ENCODE measurements at places on chromosomes 3 and 15. TPM values are rescaled to one million over a fixed set of nuclear protein-coding genes. Genes with fewer than 3 reads are reported as not detected.

GRCh38 chr3:42762046-42762724 is 10.9 kb downstream of the CCDC13 start:
- DNase-seq, result peak; percentile 29

GRCh38 chr3:195849322-195850074 is 37.8 kb upstream of the MUC4 start:
- DNase-seq, result no peak

GRCh38 chr15:90036806-90037510 is 35.8 kb downstream of the ZNF710 start:
- no peak for DNase-seq

WDR93 gene
- total RNA-seq, result not detected

SCAANT1 gene
- not detected for total RNA-seq

CTXN2 gene
- total RNA-seq, result not detected

SLC22A14 gene
- not detected for total RNA-seq

- peak; percentile 93 for DNase-seq
Measured at GRCh38 chr3:188362405-188362831, 208.5 kb downstream of the LPP start.

DNA sequence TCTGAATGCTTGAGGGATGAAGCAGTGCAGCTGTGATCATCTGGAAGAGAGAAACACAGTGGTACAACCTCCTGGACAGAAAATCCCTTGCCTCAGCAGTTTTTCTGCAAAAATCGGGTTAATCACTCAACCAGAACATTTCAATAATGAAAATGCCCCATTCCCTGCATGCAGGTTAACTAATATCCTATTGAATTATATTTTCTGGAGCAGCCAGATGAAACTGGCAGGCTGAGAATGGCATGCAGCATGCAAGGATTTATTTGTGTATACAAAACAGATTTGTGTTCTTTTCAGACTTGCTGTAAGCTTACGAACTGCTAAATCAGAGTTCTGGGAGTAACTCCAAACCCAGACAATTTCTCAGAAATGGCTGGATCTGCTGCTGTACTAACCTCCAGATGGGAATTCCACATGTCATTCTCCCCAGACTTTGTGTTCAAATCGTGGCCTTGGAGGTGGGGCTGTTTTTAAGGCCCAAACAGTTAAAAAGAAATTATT is 39.1 kb downstream of the SLC9A9 start:
- DNase-seq, result peak; percentile 19

- DNase-seq, result no peak
Measured at GRCh38 chr3:45590822-45591546, 3.6 kb upstream of the LIMD1 start.

NR2F2 gene
- 5.9 TPM for total RNA-seq

GRCh38 chr15:81835731-81836130 is 210.1 kb downstream of the MEX3B start:
- DNase-seq, result no peak

RAB6B gene
- total RNA-seq, result 0.38 TPM

DNA sequence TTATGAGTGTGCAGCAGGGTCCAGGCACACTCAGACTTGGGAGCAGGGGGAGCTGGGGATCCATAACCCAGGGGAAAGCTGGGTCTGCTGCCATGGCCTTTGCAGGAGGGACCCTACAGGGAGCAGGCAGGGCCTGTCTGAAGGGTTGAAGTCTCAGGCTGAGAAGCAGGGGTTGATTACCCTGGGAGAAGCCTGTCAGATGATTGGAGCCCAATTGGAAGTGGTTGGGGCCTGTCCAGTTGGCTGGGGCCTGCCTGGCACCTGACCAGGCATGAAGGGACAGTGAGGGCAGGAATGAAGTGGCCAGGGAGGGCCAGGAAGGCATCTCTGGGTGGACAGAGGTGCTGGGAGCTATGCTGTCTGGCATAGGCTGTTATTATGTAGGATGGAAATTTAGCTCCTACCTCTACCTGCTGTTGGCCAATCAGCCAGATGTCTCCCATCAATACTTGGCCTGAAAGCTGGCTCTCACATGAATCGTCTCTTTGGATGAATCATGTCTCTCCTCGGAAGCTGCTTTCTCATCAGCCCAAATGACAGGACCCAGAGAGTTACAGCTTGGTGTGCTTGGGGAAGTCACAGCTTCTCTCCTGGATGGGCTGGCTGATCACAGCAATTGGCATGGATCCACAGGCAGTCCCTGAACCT is 27.4 kb upstream of the SLCO2A1 start:
- peak; percentile 75 for DNase-seq

DNA sequence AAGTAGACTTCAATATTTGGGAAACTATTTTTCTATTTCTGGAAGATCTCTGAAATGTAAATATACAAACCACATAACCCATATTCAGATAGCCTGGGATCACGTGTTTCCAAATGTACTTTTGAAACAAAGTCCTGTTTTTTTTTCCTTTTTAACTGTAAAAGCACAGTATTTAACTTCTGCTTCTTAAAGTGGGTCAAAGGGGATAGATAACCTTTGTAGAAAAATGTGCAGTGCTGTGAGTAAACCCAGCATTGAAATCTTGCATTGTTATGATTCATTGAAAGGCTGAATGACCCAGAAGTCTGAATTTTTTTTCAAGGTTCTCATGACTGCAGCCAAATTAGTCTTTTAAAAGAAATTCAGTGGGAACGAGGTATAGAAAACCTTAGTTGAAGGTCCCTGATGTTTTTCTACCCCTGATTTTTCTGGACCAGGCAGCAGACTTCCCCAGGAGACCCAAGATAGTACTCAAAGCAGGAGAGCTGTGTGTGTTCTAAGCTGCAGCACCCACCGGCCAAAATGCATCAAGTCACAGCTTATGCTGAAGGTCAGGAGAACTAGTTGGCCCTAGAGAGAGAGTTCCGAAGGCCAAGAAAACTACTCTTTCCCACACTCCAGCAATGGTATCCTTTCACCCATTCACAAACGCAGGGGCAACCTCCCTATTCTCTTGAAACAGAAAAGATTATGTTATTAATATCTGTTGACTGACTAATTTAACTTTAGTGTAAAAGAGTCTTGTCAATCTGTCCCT is 43.6 kb upstream of the APH1B start:
- DNase-seq, result peak; percentile 85

DNA sequence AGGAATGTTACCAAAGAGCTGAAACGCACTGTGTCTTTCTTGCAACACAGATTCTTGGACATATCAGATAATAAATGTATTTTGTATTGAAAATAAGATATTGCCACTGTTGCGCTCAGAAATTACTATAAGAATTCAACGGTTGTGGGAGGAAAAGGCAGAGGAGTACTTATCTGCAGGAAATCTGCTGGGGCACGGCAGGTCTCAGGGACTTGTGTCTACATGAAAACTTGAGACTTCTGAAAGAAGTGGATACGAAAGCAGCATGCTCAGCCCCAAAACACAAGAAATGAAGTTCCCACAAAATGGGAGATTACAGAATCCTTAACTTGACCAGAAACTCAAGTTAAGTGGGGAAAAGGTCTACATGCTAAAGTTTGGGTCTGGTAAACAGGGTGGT is 86.5 kb downstream of the IGSF11 start:
- no peak for DNase-seq

DNA sequence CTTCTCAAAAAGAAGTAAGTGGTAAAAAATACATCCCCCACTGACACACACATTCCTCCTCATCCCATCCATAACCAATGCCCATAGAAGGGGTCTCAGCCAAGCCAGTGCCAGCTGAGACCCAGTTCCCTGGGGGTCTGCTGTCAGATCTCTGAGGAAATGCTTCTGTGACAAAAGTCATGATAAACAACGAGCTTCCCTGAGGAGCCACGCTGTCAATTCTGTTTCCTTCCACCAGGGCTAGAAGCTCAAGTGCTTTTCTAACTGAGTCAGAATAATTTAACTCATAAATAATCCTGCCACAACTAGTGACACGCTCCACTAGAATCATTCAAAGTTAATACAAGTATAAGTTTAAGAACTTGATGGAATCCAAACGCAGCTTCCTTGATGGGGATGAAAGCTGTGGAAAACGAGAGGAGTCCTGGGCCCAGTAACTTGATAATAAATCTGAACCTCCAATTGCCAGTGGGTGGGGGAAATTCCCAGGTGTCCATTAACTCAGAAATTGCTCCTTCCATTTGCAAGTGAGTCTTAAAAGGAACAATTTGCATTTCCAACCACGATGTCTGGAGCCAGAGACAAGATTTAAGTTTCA is 348.7 kb upstream of the LMCD1 start:
- no peak for DNase-seq

DNA sequence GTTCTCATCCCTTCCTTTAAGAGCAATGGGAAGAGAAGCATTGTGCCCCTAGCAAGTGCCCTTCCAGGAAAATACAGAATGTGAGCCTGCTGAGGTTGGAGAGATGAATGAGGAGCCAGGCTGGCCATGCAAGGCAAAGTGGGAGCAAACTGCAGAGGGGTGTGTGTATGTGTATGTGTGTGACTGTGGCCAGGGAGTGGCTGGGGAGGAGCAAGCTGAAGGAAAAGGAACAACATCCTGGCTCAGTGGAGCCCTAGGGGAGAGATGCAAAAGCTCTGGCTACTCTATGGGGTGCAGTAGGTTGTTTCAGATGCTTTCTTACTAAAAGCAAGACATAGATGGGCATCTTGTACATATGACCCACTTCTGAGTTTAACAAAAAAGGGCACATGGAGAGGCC is 20.6 kb downstream of the FOXP1 start:
- DNase-seq, result no peak

DNA sequence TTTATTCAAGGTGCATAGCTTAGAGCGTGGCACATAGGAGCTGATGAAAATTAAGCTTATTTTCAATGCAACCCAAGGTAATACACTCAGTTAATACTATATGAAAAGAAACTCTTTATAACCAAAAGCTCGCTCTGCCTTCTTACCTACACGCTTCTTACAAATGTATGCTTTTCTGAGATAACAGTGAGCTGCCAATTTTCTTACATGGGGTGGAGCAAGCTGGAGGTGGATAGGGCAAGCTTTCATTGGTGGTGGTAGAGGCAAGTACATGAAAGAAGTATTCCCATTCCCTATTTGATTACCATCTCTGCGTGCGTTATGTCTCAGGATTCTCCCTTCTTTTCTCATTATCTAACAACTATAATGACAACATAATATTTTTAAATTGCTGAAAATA is 8.9 kb downstream of the DZIP3 start:
- DNase-seq, result no peak

DNA sequence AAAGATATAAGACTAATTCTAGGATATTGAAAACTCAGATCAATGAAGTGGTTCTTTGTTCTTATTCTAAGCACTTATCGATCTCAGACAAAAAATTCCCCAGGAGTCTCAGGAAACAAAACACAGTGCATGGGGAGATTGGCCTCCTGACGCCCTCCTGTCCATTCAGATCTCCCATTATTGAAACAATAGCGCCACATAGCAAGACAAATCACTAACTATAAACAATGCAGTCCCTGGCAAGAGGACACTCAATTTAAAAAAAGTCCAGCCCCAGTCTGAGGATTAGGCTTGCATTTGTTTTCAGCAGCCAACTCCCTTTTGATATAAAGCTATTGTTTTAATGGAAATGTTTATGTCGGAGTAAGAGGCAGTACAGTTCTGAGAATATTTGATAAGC is 528.2 kb downstream of the GABRG3 start:
- no peak for DNase-seq

DNA sequence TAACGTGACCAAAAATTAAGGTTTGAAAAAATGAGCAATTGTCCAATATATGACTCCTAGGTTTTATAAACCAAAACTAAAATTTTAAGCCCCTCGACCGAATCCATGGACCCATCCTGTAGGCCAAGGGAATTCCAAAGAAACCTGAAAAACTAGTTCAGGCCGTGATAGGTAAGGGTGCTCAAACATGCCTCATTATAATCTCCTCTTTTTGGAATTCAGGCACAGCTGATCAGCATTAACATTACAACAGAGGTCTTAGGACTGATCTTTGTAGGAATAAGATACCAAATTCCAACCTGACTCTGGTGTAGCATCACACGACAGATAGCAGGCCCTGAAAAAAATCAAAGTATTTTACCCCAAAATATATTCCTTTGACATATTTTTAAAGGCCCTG is 155.7 kb downstream of the NEK10 start:
- no peak for DNase-seq

ROBO2 gene
- not detected for total RNA-seq

- no peak for DNase-seq
Measured at GRCh38 chr15:95958382-95958781, 372.1 kb upstream of the NR2F2 start.

AGTR1 gene
- total RNA-seq, result 4.0 TPM

- DNase-seq, result no peak
Measured at GRCh38 chr15:75677465-75678323, 30.0 kb downstream of the SNX33 start.

DNA sequence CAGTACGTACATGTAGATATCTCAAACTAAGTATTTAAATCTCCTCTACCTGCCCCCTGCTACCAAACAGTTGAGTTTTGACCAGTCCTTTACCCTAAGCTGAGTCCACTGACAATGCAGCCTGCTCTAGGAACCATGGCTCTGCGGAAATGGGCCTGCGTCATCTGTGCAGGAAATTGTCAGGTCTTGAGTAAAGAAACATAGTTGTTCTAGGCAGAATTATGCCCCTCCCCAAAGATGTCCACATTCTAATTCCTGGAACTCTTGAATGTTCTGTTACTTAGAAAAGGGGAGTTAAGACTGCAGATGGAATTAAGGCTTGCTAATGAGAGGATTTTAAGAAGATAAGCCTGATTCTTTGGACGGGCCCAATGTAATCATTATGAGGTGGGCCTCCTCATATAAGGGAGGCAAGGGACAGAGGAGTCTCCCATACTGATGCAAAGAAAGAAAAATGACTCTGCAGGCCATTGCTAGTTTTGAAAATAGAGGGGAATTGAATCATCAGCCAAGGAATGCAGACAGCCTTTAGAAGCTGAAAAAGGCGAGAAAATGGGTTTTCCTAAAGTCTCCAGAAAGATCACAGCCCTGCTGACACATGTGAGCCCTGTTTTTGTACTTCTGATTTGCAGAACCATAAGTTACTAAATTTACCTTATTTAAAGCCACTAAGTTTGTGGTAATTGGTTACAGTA is 5.5 kb upstream of the VGLL3 start:
- DNase-seq, result peak; percentile 69

- peak; percentile 54 for DNase-seq
Measured at GRCh38 chr3:48845170-48845569, 2.5 kb downstream of the PRKAR2A start.

DNA sequence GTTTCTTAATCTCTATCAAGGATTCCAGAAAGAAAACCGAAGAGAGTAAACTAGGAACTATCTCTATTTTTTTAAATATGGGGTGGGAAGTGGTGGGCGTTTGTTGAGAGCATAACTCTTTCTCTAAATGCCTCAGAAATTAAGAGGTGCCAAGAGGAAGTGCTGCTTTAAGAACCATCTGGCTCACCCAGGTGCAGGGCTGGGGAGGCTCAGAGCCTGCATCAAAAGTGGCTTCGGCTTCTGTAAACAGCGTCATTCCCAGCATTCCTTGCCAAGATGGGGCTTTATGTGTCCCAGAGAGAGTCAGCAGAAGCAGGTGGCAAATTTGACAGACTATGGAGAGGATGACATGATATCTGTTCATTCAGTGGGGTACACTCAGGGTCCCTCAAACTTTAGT is 123.3 kb upstream of the BFSP2 start:
- DNase-seq, result no peak

All from GM23248 (cell line).